ENCODE measurements at places on chromosomes 3 and 15. TPM values are rescaled to one million over a fixed set of nuclear protein-coding genes. Genes with fewer than 3 reads are reported as not detected.

DNA sequence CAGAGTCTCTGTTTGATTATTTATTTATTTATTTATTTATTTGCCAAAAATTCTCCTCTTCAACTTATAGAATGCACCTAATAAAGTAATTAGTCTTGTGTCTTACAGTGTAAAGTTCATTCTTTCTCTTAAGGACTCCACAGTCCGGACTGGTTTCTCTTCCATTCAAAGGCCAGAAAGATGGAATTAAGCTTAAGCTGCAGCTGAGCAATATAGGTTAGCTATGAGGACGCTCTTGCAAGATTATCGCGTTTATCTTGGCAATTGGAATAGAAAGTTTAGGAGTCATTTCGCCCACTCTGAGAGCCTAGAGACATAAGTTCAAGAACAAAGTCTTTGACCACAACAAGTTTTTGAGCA, 15.0 kb downstream of the TAGLN3 start:
- no peak for DNase-seq

- DNase-seq = no peak
Observed at GRCh38 chr3:128814060-128814459, 65.4 kb upstream of the ACAD9 start.

Gene H1-8
- not detected for total RNA-seq

Gene PATL2
- total RNA-seq = 62.8 TPM

- no peak for DNase-seq
Observed at GRCh38 chr3:28651159-28651558, 302.5 kb upstream of the AZI2 start.

GRCh38 chr3:171811295-171811912, 1.1 kb upstream of the PLD1 start:
- no peak for DNase-seq

Gene MAPK6
- total RNA-seq = 24.0 TPM

DNA sequence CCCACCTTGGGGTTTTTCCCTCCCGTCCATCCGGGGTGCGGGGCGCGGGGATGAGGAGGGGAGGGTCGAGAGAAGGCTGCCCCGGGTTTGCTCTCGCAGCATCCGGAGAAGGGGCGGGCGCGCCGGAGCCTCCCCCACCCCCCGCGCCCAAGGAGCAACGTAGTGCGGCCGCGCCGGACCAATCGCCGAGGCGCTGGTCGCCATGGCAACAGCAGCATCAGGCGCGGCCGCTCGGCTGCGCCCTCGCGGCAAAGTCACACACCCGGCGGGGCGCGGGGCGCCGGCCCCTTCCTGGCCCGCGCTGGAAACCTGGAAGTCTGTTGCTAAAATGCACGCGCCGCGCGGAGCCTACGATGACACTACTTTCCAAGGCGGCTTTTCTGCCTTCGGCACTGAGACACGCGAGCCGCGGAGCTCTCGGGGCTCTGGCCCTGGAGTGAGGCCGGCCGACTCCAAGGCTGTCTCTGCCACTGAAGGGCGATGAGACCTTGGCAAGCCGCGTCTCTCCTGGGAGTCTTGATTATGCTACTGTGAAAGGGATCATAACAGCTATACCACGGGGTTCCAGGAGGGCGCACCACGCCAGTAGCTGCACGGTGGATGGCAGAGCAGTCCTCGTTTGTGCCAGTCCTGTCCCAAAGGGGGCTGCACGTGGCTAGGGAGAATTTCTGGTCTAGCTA, at the start of gene IQSEC1:
Gene IQSEC1 (minus strand): TSS at position 104 of the 680 bp plus-strand sequence. CDS start 415 bp downstream, outside the sequence.
- DNase-seq = peak; percentile 71

- no peak for DNase-seq
Observed at GRCh38 chr3:7328339-7328738, 467.4 kb downstream of the GRM7 start.

Gene GPR62
- total RNA-seq = not detected

DNA sequence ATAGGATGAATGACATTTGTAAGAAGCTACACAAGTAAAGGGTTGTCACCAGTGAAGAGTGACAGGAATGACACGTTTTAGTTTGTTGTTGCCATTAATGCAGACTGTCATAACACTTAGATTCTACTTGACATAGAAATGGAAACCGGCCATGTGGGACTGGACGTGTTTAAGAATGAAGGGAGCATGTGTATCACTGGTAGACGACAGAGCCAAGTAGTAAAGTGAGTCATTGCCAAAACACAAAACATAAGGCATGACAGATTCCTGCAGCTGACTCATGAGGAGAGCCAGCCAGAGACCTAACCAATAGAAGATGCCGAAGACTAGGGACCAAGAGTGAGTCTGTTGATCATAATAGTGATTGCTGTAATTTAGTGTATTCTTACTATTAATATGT, 106.2 kb upstream of the PLAAT1 start:
- DNase-seq = no peak

DNA sequence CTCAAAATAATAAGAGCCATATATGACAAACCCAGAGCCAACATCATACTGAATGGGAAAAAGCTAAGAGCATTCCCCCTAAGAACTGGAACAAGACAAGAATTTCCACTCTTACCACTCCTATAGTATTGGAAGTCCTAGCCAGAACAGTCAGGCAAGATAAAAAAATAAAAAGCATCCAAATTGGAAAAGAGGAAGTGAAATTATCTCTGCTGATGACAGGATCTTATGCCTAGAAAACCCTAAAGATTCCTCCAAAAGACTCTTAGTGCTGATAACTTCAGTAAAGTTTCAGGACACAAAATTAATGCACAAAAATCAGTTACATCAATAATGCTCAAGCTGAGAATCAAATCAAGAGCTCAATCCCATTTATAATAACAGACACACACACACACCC, 45.9 kb upstream of the SLC2A2 start:
- DNase-seq = no peak

Gene MLH1
- total RNA-seq = 30.3 TPM

DNA sequence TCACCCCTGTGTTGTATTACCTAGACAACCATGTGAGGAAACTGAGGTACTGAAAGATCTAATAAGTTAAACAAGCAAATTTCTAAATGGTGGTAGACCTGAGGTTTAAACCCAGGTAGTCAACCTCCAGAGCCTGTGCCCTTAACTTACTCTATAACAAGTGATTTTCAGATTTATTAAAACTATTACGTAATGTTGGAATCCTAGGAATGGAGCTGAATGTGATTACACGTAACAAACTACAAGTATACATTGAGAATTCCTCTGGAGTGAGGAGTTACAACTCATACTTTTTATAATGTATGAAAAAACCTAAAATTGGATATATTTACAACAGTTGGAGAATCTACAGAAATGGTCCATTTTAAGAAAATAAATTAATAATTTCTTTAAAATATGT, 18.0 kb downstream of the FAM98B start:
- DNase-seq = no peak

Gene KCNH8
- 0.19 TPM for total RNA-seq

GRCh38 chr3:15264486-15264885, 58.4 kb downstream of the CAPN7 start:
- DNase-seq = no peak

- no peak for DNase-seq
Observed at GRCh38 chr15:99098991-99099390, 5.9 kb upstream of the SYNM start.

- no peak for DNase-seq
Observed at GRCh38 chr15:39433376-39433775, 147.5 kb upstream of the THBS1 start.

GRCh38 chr3:119305286-119305685, 11.1 kb downstream of the ARHGAP31 start:
- DNase-seq = no peak

- no peak for DNase-seq
Observed at GRCh38 chr15:44490622-44491021, 46.3 kb upstream of the EIF3J start.

GRCh38 chr15:101169495-101170071, 82.3 kb downstream of the CHSY1 start:
- no peak for DNase-seq

Gene IL20RB
- total RNA-seq = 2.7 TPM

Gene AZI2
- total RNA-seq = 40.3 TPM

- no peak for DNase-seq
Observed at GRCh38 chr3:127614928-127615589, 13.9 kb upstream of the PODXL2 start.

DNA sequence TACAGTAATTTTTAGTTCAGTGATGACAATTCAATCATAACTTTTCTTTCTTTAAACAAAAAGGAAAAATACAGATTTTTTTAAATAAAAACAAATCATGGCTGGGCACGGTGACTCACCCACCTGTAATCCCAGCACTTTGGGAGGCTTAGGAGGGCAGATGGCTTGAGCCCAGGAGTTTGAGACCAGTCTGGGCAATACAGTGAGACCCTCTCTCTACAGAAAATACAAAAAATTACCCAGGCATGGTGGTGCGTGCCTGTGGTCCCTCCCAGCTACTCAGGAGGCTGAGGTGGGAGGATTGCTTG, 25.6 kb upstream of the ATG7 start:
- no peak for DNase-seq

DNA sequence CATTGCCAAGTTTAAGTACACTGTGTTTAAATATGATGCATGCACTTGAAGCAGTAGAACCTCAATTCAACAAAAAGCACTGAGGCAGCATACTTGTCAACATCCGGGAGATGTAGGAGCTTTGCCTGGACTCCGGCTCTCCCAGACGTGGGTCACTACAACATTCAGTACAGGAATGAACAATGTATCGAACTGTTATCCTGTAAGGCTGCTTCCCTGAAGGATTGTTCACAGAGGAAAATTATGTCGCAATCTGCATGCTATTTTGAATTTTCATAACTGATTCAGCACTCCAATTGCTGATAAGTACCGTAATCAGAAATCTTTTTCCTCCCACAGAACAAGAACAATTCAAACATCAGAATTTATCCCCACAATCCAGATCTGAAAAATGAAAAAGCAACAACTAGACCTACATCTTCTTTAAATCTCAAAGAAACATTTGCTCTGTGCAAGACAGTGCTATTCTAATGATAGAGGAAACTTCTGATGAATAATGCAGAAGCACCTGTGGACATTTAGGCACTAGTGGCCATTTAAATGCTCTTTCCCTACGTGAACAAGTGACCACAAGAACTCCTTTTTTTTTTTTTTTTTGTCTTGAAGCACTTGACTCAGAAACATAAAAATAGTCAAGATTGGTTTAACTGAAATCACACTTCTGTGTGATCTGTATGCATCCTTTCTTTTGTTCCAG, 113.4 kb downstream of the PLCH1 start:
- no peak for DNase-seq

DNA sequence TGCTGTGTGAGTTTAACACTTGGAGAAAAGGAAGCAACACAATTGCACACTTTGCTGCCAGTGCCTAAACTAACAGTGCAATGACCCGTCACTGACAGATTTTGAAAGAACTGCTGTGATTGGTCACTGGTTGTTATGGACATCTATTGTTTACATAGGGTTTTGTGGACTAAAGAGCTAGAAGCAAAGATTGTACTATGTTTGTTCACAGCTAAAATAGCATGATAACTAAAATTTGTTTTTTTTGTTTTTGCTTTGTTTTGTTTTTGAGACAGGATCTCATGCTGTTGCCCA, 112.4 kb upstream of the GOLGA8J start:
- no peak for DNase-seq

Gene CERS3
- total RNA-seq = 1.6 TPM

DNA sequence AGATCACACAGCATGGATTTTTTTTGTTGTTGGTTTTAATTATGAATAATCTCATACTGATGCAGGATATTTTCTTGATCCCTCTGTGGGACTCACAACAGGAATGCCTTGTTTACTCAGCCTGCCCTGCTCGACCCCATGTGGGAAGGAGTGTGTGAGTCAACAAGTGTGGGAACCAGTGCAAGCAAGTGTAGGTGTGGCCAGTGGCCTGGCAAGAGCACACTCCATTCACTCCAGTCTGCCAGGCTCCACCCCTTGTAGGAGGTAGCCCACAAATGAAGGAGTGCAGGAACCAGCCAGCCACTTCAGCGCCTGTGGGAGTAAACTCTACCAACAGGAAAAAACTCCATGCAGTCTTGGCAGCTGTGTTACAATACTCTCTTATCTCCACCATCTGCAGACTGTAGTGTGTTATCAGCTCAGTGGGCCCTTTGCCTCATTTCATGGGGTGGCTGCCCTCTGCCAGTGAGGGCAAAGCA, 393.6 kb downstream of the OTOL1 start:
- no peak for DNase-seq

GRCh38 chr3:159894386-159894785, 94.2 kb upstream of the IL12A start:
- DNase-seq = no peak

Gene FETUB
- total RNA-seq = not detected

GRCh38 chr3:73966733-73967132, 342.0 kb upstream of the PDZRN3 start:
- DNase-seq = no peak

Gene RUBCN
- total RNA-seq = 69.6 TPM

Gene TMCO5A
- not detected for total RNA-seq

Gene SKOR1
- total RNA-seq = 0.38 TPM

DNA sequence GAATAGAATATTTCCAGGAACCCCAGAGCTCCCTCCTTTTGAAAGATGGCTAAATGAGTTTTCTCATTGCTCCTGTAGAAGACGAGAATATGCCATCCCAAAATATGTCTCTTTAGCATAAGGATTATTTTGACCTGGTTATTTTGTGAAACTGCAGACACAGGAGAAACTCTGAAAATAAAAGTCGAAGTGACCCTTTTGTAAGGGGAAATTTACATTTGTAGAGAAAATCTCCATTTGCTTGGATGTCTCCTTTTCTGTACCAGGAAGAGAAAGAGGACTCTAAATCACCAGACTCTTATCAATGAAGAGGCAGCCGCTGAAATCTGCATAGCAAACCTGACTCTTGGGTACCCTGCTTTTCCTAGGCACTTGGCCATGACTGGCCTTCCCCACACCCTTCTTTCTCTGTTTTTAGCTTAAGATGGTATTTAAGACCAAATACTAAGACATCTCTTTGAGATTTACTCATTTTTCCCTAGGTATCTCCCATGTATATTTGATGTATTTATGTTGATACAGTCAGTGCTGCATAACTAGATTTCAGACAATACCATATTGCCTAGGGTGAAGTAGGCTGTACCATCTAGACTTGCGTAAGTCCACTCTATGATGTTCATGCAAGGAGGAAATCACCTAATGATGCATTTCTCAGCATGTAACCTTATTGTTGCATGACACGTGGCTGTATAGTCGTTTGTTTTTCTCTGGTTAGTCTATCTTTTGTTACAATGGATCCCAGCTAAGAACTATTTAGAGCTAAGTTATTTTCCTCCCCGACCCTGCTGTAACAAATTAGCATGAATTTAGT, 98.2 kb upstream of the UBE3A start:
- no peak for DNase-seq

DNA sequence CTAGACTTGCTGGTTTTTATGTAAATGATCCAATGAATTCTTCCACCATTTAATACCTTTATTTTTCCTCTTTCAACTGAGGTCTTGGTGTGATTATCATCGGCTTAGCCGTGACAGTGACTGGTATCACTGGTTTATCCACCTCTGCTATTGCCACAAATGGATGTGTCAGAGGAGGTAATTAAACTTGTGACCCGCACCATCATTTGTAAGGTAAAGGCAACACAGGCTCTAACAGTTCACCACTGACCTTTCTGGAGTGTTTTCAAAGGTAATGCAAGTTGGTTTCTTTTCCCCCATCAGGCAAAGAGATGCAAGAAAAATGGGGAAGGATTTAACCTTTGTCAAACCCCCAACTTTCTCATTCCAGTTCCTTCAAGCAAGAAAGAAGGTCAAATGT, 19.7 kb downstream of the SLC12A1 start:
- no peak for DNase-seq

Gene RAF1
- 120 TPM for total RNA-seq
